Cortex of kidney (tissue), 1 donor: ENCODE measurements at places on chromosomes 7 and 10.

- DNase-seq = no peak
These were observed 126.1 kb upstream of the PPP2R2D start for GRCh38 chr10:131774681-131775085.

DNA sequence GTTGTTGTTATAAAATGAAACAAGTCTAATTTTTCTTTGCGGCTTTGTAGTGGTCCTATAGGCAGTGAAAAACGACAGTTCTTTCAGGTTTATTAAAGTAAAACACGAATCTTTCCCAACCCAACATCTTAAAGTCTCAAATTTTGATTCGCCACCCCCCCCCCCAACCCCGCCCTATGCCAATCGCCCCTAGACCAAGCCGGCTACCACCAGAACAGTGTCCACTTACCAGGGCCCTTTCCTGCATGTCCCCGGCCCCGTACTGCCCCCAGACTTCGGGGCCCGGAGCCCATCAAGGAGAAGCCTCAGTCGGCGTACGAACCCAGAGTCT lies 335 bp upstream of the CHCHD1 start:
- no peak for DNase-seq

DNA sequence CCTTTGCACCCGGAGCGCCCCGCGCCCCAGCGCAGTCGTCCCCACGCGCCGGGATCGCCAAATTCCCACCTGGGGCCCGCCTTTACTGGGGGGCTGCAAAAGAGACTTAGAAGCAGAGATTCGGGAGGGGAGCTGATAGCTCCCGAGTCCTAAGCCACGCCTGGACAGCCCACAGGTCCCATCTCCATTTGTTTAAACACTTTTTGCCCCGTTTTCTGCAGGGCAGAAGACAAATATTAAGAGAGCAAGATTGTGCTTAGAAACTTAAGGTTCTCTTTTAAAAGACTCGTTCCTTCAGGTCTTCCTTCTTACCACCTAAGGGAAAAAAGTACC lies 299.1 kb upstream of the NFE2L3 start:
- no peak for DNase-seq

- no peak for DNase-seq
These were observed 111.4 kb upstream of the JCAD start for GRCh38 chr10:30170814-30171213.

- no peak for DNase-seq
These were observed 41.2 kb downstream of the NRCAM start for GRCh38 chr7:108415084-108415483.

GRCh38 chr10:10165415-10165814 lies 852.3 kb upstream of the CELF2 start:
- DNase-seq = no peak

DNA sequence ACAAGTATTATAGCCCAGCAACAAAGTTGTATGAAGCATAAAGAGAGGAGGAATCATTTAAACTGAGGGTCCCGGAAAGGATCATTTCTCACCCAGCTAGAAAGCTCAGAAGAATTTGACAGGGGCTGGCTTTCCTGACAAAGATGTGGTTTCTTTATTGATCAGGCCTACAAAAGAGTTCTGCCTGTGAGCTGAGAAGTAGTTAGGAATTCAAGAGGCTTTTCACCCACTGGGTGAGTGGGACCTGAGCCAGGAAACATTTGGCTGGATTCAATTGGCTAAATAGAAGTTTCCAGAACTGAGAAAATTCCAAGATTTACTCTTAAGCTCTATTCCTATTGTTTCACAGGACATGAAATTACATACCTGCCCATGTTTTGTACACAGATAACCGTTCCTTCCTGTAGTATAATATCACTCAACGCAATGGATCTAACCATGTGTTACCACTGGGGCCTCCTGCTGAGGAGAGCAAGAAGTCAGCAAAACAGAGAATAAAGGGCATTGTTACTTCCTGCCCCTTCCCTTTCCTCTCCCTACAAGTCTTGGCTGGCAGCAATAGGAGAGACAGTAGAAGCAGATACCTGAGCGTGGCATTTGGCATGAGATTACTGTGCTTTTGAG lies 53.9 kb upstream of the PAPSS2 start:
- no peak for DNase-seq

DNA sequence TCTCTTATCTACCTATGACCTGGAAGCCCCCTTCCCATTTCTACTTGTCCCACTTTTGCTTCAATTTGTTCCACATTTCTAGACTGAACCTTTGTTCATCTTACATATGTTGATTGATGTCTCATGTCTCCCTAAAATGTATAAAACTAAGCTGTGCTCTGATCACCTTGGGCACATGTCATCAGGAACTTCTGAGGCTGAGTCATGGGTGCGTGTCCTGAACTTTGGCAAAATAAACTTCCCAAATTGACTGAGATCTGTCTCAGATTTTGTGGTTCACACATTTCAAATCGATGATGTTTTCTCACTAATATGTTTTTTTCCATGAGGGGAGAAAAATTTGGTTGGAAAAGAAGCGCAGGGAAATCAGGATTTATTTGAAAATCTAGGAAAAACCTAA lies 406.2 kb upstream of the LRRTM3 start:
- no peak for DNase-seq

GRCh38 chr10:49081547-49082275 lies 33.6 kb downstream of the VSTM4 start:
- DNase-seq = no peak

- DNase-seq = no peak
These were observed 51.1 kb upstream of the IL6 start for GRCh38 chr7:22675917-22676343.

- DNase-seq = no peak
These were observed 713 bp downstream of the LZTS2 start for GRCh38 chr10:101000127-101000914.

GRCh38 chr7:18038382-18038781 lies 10.7 kb upstream of the PRPS1L1 start:
- DNase-seq = no peak

- no peak for DNase-seq
These were observed 10.1 kb downstream of the CPN1 start for GRCh38 chr10:100071529-100071928.

- DNase-seq = no peak
These were observed 72.5 kb downstream of the GOLGA7B start for GRCh38 chr10:97922022-97922758.

DNA sequence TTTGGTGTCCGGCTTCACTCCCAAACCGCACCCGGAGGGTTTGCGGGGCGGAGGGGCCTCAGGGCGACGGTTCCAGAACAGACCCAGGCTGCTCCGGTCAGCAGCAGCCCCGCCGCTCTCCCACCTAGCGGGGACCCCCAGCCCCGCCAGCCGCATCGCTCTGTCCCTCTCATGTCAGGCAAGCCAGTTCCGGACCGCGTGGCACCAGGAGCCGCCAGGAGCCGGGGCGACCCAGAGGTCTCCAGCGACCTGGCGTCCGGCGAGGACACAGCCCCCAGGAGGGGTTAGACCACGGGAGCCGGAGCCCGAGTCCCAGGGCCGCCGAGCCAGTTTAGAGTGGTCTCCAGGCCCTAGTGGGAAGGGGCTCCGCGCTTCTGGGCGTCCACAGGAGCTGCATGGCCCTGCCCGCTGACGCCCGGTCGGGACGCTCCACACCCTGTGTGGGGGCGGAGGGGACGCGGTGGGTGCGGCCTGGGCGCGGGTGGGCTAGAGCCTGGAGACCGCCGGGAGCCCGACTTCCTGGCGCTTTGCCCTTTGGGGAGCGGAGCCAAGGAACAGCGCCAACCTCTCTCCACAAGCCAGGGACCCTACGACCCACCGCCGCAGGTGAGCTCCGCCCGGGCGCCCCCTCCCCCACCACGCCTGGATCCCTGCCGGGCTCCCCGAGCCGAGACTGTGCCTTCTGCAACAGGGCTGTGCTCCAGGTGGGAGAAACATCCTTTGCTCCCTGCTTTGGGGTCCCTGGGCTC lies 43.4 kb downstream of the ZNF117 start:
- DNase-seq = no peak

DNA sequence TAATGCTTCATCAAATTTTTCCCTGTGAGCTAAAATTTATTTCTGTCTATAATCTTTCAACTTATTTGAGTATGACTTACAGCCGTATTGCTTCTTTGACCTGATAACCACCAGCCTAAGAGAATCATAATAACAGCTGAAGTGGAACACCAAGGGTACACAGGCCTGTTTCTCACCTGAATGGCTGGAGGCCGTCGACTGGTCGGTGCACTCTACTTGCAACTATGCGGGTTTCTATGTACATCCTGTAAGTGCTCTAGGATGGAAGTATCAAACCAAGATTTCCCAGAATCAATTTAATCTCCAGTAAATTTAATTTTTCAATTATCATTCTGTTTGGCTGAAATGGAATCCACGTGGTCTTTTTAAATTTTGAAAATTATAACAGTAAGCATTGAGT lies 504.8 kb upstream of the PHF14 start:
- DNase-seq = no peak

GRCh38 chr10:50515420-50515819 lies 108.3 kb downstream of the SGMS1 start:
- DNase-seq = no peak

GRCh38 chr7:42768045-42768444 lies 143.8 kb downstream of the C7orf25 start:
- no peak for DNase-seq

GRCh38 chr7:16778476-16778875 lies 24.9 kb downstream of the TSPAN13 start:
- DNase-seq = no peak

DNA sequence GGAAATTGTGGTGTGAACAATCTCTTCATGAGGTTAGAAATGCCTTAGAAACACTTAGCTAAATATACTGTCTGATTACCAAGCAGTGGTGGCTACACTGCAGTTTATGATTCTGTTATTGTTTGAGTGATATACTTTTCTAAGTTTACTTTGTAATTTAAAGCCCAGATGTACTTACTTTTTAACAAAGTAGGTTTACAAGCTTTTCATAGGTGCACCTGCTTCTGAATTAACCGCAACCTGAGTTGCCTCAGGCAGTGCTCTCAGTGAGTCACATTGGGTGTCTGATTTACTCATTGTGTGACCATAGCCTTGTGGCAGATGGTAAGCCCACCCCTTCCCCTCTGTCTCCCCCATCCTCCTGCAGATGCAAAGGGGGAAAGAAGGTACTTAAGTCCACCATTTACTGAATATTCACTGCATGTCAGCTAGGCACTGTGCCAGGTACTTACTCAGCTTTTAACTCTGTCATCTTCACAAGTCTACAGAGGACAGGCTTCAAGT lies 9.0 kb downstream of the MTURN start:
- DNase-seq = no peak

- DNase-seq = no peak
These were observed 1.3 kb upstream of the ITPRIP start for GRCh38 chr10:104339469-104340110.

DNA sequence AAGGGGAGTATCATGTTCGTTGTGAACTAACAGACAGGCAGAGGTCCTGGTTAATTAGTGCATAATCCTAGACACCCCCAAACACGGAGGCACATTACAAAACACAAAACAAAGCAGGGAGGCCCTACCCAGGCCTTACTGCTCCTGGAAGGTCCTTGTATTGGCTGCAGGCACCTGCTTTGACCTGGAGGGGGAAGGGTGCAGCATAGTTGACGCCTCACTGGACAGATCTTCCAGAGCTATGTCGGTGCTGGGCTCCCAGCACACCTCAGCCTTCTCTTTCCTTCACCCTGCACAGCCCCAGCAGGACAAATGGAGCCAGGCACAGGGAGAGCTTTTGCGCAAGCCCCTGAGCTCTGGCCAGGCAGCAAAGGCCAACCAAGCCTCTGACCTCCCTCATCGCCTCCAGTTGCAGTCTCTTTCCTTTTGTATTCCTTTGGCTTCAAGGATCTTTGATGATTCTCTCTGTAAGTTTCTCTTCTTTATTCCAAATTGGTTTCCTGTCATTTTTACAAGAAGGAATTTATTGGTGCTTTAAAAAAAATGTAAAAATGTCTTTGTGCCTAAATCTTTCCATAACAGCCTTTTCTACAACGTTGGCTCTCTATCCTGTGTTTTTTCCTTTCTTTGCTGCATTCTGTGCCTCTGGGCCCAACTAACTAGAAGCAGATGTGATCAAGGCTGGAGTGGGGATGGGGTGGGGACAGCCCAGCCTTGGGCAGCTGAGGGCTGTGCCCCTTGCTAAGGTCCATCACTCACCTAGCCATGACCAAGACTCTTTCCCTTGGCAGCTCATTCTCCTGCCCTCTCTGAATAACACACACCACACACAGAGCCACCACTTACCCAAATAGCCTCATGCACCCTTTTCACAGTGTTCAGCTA lies 317.1 kb upstream of the NPVF start:
- no peak for DNase-seq

GRCh38 chr10:79933961-79934360 lies 14.9 kb downstream of the SFTPD start:
- DNase-seq = no peak

- DNase-seq = no peak
These were observed 106.3 kb downstream of the GRM3 start for GRCh38 chr7:86749741-86750665.

DNA sequence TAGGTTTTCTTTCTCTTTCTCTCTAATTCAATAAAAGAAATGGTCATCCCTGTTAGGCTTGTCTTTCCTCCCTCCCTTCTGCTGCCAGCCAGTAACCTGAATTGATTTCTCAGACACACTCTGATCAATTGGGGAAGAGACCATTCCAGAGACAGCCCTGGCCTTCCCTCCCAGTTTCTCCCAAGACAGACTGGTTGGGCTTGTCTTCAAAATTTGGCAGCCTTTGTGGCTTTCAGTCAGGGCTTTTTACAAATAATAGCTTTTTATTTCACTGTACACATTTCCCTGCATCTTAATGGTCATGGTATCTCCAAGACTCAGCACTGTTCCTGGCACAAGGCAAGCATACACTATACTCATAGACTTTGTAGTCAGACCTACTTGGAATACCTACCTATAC lies 33.9 kb downstream of the BCAP29 start:
- DNase-seq = no peak

DNA sequence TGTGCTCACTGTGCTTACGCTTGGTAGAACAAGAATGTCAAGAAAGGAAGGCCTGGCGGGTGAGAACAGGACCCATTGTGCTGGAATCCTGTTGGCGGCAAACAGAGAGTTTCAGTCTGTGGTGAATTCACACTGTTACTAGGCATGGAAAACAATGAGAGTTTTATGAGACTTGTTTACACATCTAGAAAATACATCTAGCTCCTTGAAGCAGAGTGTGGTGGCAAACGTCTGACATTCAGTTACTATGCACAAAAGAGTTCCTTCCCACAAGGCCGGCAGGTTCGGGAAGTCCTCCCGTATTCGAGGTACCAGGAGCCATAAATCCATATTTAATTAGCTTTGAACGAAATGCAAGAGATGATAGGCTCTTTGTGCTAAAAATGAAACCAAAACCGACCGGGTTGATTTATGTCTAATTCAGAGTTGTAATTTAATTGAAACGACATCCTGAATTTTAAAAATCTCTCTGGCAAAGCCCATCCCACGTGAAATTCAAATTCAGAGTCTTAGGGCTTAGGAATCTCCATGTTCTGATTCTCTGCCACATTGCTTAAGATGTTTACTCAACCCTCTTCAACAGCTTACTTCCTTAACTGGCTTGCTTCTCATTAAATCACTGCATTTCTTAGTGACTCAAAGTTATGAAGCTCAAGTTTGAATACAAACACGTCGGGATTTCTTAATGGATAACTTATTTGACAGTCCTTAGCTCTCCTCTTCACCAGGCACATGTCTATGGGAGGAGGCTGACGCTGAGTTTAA lies 299.9 kb upstream of the PITRM1 start:
- DNase-seq = no peak

GRCh38 chr7:37142958-37143357 lies 305.7 kb downstream of the ELMO1 start:
- no peak for DNase-seq
